AG08396 (cell line): ENCODE measurements at places on chromosomes 5 and 9.

- DNase-seq, result peak; percentile 33
Observed at GRCh38 chr5:108747774-108748400, at the start of gene FER. Gene FER, plus strand, starts transcription at chr5:108747897. Its CDS starts 50,286 bp downstream, at chr5:108798183.

DNA sequence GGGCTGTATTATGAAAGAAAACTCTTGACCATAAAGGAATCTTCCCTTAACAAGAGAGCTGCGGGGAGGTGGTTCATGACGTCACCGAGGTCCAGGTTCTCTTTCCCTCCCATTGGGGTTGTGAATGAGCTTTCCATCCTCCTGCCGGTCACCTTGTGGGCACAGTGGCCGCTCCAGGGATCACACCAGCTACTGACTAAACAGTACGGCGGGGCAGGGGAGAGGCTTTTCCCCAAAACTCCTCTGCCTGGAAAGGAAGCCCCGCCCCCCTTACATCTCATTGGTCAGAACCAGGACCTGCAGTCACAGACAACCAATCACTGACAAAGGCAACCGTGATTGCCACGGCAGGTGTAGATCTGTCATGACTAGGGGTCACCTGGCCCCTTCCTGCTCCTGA lies 35.6 kb downstream of the ROR2 start:
- no peak for DNase-seq

DNA sequence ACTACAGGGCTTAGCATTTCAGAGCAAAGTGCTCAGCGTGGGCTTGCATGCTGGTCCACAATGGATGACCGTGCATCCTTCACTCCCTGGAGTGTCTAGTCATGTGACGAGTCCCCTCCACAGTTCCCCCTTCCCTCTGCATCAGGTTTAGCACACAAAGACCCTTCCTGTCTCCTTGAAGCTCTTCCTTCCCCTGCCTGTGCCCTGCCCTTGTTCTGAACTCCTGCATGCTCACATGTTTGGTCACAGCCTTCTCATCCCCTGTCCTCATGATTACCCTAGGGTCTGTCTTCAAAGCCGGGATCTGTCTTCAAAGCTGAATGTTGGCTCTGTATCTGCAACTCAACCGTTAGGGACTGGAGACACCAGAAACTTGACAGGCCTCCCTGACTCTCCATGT lies 388.9 kb downstream of the SEMA5A start:
- DNase-seq, result no peak

- no peak for DNase-seq
Observed at GRCh38 chr5:81925981-81926380, 45.8 kb upstream of the ATG10 start.

GRCh38 chr5:39606591-39606990 lies 181.8 kb upstream of the DAB2 start:
- no peak for DNase-seq

DNA sequence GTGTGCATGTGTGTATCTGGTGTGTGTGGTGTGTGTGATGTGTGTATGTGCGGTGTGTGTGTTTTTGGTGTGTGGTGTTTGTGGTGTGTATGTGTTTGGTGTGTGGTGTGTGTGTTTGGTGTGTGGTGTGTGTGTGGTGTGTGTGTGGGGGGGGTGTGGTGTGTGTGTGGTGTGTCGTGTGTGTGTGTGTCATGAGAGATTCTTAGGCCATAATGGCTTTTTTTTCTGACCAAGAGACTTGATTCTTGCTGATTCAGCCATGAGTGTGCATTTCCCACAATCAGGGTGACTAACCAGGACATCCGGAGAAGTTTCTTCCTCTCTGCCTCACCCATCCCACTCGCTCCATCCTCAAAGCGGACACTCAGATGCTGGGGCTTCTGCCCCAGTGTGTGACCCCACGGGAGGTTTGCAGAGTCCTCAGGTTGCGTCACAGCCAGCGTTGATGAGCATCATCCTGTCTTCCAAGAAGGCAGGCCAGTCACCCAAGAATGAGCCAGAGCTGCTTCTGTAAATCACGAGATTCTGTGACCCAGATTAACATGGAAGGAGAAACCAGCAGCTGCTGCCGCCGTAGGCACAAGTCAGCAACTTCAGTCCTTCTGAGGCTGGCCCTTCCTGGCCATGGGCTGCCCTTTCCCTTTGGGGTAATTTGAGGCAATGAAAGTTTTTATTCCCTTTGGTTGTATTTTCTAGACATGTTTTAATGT lies 12.5 kb upstream of the CTSL start:
- DNase-seq, result peak; percentile 84

DNA sequence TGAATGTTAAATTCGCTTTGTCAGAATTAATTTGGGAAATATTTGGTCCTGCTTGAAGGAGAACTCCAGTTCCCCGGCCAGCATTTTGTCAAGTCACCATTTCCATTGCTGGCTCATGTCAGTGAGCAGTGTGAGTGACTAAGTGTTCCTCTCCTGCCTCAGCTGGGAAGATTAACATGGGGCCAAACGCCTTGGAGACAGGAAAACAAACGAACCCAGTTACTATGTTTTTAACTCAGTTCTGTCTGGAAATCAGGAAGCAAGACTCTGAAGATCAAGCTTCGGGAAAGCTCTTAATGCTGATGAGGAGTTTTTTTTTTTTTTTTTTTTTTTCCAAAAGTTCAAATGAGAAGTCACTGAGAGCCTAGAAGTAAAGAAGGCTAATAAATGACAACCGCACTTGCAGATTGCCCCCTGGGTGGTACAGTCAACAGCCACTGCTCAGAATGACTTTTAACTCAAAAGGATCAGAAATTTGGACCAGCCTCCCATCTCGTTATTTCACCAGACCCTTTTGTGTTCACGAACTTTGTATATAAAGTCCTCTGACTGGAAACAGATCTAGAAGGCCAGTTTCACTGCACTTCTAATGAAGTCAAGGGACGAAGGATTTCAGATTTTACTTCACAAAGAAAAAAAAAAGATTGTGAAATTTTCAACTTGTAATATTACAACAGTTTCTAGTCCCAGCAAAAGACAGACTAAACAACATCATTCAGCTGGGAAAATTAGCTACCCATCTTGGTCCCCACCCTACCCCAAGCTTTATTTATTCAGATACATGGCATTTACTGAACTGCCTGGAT lies 121.3 kb downstream of the LHFPL2 start:
- DNase-seq, result peak; percentile 74

DNA sequence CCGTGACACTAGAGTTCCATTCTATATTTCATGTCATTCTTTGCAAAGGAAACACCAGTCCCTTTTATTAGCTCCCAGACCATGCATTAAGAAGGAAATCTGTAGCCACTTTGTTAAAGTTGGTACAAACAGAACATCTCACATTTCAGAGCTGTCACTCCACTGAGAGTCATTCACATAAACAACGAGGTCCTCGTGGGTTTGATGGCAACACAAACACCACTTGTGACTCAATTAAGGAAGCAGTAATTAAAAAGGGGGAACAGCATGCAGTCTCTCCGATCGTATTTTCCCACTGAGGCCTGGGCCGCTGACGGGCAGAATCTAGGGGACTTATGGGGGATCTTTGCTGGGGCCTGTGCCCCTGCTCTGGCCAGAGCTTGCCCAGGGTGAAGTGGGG lies 94.2 kb upstream of the ZNF618 start:
- DNase-seq, result no peak

GRCh38 chr9:69611221-69611620 lies 61.0 kb downstream of the APBA1 start:
- DNase-seq, result no peak

DNA sequence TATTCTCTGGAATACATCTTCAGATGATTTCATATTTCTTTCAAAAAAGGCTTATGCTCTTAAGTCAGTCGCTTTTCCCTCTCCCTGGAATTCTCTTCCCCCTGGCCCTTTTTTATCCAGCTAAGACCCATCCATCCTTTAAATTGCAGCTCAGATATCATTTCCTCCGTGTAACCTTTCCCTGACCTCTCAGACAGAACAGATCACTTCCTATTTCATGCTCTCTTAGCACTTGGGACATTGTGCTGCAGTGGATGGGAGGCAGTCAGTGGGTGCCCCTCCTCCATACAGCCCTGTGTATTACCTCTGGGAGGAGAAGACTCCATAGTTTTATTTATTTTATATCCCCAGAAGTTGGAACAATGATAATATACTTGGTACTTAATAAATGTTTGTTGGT lies 423.4 kb downstream of the ISL1 start:
- DNase-seq, result no peak

- no peak for DNase-seq
Observed at GRCh38 chr5:170248172-170248930, 15.6 kb downstream of the C5orf58 start.

DNA sequence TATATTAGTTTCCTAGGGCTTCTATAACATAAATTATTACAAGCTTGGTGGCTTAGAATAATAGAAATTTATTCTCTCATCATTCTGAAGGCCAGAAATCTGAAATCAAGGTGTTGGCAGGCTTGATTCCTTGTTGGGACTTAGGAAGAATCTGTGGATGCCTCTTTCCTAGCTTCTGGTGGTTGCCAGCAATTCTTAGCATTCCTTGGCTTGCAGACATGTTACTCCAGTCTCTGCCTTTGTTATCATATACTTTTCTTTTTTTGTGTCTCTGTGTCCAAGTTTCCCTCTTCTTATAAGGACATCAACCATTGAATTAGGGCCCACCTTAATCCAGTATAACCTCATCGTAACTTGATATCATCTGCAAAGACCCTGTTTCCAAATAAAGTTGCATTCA lies 31.4 kb downstream of the CTNNA1 start:
- DNase-seq, result peak; percentile 31

- no peak for DNase-seq
Observed at GRCh38 chr9:119332522-119332921, 36.7 kb downstream of the BRINP1 start.

DNA sequence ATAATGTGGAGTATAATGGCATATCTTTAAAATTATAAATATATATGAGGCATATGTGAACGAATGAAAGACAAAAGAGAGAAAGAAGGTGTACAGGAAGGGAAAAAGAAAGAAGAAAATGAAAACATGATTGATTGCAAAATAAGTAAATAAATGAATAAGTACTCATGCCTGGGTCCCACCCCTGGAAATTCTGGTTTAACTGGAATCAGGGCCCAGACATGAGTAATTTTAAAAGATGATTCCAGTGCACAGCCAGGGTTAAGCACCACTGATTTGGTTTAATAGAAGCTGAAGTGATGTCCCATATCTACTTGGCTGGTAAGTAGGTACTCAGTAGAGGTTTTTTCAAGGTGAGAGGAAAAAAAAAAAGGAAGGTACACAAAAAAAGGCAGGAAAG lies 34.0 kb upstream of the HOMER1 start:
- DNase-seq, result no peak
